ENCODE measurements at places on chromosomes 5 and 9.

GRCh38 chr5:122909470-122910100 lies 64.2 kb downstream of the SNX24 start:
- H3K4me1 ChIP-seq: no peaks in the 10 kb centered on the region
- no peak overlapping the region for H3K4me3 ChIP-seq
- no peaks in the 10 kb centered on the region for H3K36me3 ChIP-seq
- H3K27me3 ChIP-seq: peaks cover 2% of the 10 kb centered on the region
- DNase-seq: no peak

GRCh38 chr9:14303100-14303499 lies 10.8 kb downstream of the NFIB start:
- no peak overlapping the region for H3K4me3 ChIP-seq
- peaks cover 34% of the 10 kb centered on the region for H3K27me3 ChIP-seq
- no peak overlapping the region for H3K27ac ChIP-seq
- no peaks in the 10 kb centered on the region for H3K4me1 ChIP-seq
- no peak for DNase-seq

DNA sequence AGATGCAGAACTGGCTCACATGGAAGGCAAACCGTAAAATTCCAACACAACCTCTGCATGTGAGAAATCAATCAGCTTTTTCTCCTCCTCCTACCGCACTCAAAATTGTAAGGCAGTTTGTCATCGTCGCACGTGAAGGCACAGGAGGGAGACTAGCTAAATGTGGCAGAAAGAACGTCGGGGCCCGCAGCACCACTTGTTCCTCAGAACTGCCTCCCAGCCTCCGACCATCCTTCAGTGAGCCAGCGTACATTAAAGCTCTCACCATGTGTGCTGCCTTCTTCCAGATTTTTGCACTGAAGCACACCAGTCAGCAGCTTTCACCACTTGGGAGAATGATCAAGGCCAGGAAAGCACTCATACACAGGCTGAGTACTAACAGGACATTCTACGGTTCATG lies 105.9 kb downstream of the RFX3 start:
- DNase-seq: no peak
- no peaks in the 10 kb centered on the region for H3K4me1 ChIP-seq
- H3K4me3 ChIP-seq: no peak overlapping the region

- no peak for DNase-seq
- H3K27ac ChIP-seq: no peak overlapping the region
- H3K36me3 ChIP-seq: no peaks in the 10 kb centered on the region
- no peak overlapping the region for H3K4me3 ChIP-seq
- H3K27me3 ChIP-seq: no peaks in the 10 kb centered on the region
Measured at GRCh38 chr9:133570691-133571080, 36.2 kb downstream of the ADAMTSL2 start.

DNA sequence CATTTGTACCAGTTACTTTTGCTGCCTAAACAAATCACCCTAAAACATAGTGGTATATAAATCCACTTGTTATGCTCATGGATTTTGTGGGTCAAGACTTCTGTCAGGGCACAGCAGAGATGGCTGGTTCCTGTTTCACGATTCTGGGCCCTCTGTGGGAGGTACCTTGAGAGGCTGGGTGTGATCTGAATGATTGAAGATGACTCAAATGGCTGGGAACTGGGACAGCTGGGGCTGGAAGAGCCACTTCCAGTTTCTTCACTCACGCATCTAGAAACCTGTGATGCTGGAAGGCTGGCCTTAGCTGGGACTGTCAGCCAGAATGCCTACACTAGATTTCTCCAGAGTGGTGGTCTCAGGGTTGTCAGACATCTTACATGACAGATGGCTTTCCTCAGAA lies 88.1 kb downstream of the KIF4B start:
- DNase-seq: no peak
- no peak overlapping the region for H3K27ac ChIP-seq
- no peaks in the 10 kb centered on the region for H3K4me1 ChIP-seq
- H3K4me3 ChIP-seq: no peak overlapping the region
- H3K36me3 ChIP-seq: no peaks in the 10 kb centered on the region

DNA sequence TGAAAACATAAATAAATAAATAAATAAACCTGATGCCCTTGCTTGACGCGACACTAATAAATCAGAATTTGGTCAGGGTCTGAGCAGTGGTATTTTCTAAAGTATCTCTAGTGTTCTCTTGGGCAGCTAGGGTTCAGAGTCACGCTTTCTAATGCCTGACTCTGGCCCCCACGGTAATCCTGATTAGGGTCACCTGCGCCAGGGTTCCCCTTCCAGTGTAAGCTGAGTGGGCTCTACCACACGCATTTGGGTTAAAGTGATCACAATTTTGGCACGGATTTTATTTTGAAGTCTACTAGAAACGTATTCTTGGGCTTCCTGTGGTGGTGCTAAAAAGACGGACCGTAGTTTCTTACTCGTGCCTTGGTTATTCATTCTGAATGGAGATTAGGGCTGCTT lies 651 bp downstream of the TTC1 start:
- no peaks in the 10 kb centered on the region for H3K27me3 ChIP-seq
- no peak for DNase-seq
- H3K27ac ChIP-seq: peak overlapping the region; percentile 99
- peaks cover 23% of the 10 kb centered on the region for H3K36me3 ChIP-seq

DNA sequence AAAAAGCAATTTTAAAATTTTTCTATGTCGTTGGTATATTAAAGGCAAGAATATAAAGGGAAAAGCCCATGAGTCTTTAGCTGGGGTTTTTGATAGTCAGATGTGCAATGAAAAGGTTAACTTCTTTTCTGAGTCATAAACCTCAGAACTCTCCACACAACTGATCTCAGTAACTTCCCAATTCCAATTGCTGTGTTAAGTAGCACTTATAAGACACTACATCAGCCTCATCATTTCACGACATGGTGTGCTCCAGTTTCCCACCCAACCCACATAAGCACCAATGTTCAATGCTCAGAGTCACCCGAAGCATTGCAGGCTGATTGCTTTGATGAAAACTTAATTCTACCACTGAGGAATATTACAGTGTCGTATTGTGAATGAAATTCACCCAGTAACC lies 155.8 kb downstream of the TSSK1B start:
- peak; percentile 43 for DNase-seq
- H3K27ac ChIP-seq: no peak overlapping the region
- H3K27me3 ChIP-seq: no peaks in the 10 kb centered on the region
- no peaks in the 10 kb centered on the region for H3K36me3 ChIP-seq
- H3K4me1 ChIP-seq: peaks cover 25% of the 10 kb centered on the region

DNA sequence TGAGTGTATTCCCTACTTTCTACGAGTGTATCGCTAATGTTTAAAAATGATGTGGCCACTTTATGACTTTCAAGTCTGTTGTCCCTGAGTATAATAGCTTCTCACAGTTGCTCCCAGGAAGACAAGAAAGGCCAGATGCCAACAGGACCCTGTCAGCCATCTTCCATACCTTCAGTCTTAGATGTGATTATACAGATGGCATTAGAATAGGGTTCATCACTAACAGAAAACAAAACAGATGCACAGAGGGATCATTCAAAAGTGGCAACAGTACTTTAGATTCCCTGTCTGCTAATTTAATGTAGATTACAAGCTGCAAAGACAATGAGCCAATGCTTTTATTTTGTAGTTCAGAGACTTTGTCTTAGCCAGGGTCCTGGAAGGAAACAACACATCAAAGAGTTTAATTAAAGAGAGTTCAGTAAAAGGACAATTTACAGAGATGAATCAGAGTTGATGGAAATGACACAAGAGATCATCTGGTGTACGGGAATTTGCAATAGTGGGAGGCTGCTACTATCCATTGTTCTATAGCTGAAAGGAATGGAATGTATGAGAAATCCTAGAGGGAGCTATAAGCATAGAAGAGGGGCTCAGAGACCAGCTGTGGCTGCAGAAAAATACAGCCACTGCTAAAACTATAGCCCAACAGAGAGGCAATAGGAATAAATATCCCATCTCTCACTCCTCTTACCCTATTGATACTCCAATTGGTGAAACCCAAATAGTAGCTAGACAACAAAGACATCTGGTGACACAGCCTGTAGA lies 393.7 kb upstream of the SMC2 start:
- no peak overlapping the region for H3K4me3 ChIP-seq
- no peaks in the 10 kb centered on the region for H3K4me1 ChIP-seq
- H3K27me3 ChIP-seq: no peaks in the 10 kb centered on the region

DNA sequence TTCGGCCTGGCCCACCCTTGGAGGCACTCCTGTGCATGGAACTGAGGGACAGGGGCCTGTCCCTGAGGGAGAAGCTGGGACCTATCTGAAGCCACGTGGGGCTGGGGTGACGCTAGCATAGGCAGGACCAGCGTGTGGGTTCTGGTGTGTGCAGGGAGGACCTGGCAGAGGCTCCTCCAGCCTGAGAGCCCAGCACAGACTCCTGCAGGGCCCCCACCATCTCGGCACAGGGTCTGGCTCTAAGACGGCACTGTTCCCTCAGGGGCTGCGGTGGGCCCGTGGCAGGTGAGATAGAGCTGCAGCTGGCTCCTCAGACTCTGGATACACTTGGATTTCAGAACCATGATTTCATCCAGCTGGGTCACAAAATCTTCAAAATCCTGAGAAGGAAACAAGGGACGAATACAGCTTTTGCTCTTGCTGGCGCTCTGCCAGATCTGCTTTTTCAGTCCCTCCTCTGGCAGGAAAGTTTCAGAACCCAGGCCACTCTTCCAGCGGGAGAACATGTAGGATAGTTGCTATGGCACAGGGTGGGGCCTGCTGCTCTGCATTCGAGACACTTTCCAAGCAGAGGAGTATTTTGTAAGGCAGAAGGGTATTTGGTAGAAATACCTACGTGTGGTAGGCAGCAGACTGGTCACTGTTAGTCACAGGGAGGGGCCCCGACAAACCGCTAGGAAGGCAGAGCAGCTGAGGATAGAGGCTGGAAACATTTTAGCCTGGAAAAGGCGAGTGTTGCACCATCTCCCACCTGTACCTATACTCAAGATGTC lies 74.7 kb downstream of the KIF24 start:
- H3K36me3 ChIP-seq: peaks cover 21% of the 10 kb centered on the region
- no peak overlapping the region for H3K27ac ChIP-seq
- H3K27me3 ChIP-seq: no peaks in the 10 kb centered on the region
- H3K4me1 ChIP-seq: peaks cover 1% of the 10 kb centered on the region
- no peak for DNase-seq

Data from T-helper 2 cell treated with Interferon-gamma antibody and Interleukin-4, amounts not matched to agents 5 μg/mL and 100 μg/mL, for 36 hours (primary cell).